ENCODE measurements at places on chromosomes 16 and 17. TPM values are rescaled to one million over a fixed set of nuclear protein-coding genes. Genes with fewer than 3 reads are reported as not detected.

The PCGF2 gene
- 9.7 TPM for total RNA-seq

The MT2A gene
- 575 TPM for total RNA-seq

The KCNH4 gene
- total RNA-seq = 0.15 TPM

The RDM1 gene
- total RNA-seq = 0.20 TPM

The TAC4 gene
- not detected for total RNA-seq

The TLCD1 gene
- total RNA-seq = 2.5 TPM

The SSTR5 gene
- total RNA-seq = not detected

The CCL17 gene
- not detected for total RNA-seq

The PRSS8 gene
- total RNA-seq = not detected

The TP53TG3F gene
- total RNA-seq = not detected

The NPIPA5 gene
- 5.1 TPM for total RNA-seq

The NOG gene
- 41.2 TPM for total RNA-seq

The CANT1 gene
- total RNA-seq = 54.8 TPM

The NPIPA7 gene
- 10.9 TPM for total RNA-seq

The MMP15 gene
- 12.3 TPM for total RNA-seq

The HID1 gene
- 15.5 TPM for total RNA-seq

The CD300C gene
- not detected for total RNA-seq

The PPP4C gene
- 147 TPM for total RNA-seq

The NOXO1 gene
- total RNA-seq = not detected

The KRT15 gene
- total RNA-seq = 18.9 TPM

The TBC1D3H gene
- not detected for total RNA-seq

The VTN gene
- 0.07 TPM for total RNA-seq

The RHBDF1 gene
- 23.3 TPM for total RNA-seq

The TLE7 gene
- not detected for total RNA-seq

The FKBP10 gene
- total RNA-seq = 83.2 TPM

The SLC6A4 gene
- total RNA-seq = 3.0 TPM

The TEX19 gene
- total RNA-seq = not detected

The SLFN13 gene
- total RNA-seq = 6.2 TPM

The CCL1 gene
- total RNA-seq = not detected

The SKAP1 gene
- 0.69 TPM for total RNA-seq

The METTL2A gene
- total RNA-seq = 18.7 TPM

The PLA2G10 gene
- not detected for total RNA-seq

The ADAM11 gene
- total RNA-seq = 0.05 TPM

The MC1R gene
- total RNA-seq = 1.1 TPM

The CES5A gene
- total RNA-seq = not detected

The KRTAP16-1 gene
- total RNA-seq = not detected

The NTN3 gene
- total RNA-seq = 0.15 TPM

The MYH13 gene
- not detected for total RNA-seq

The MYCBPAP gene
- 0.67 TPM for total RNA-seq

The TNFRSF17 gene
- not detected for total RNA-seq

The GP1BA gene
- 0.05 TPM for total RNA-seq

The SLFN12L gene
- total RNA-seq = not detected

The CDH13 gene
- 150 TPM for total RNA-seq

The KRTAP1-5 gene
- total RNA-seq = not detected

The STX1B gene
- 0.93 TPM for total RNA-seq

The FBXW10 gene
- 0.07 TPM for total RNA-seq

The DPEP2 gene
- total RNA-seq = not detected

The KRT9 gene
- total RNA-seq = not detected

The ITGB4 gene
- 2.5 TPM for total RNA-seq

The KCTD19 gene
- total RNA-seq = under 0.01 TPM

All from mammary microvascular endothelial cell (primary cell).